Stimulated activated CD4-positive, alpha-beta T cell treated with anti-CD3 and anti-CD28 coated beads, TNF-alpha, amount 100 ng/mL, for 48 hours (primary cell): ENCODE measurements at places on chromosomes 3 and 15.

DNA sequence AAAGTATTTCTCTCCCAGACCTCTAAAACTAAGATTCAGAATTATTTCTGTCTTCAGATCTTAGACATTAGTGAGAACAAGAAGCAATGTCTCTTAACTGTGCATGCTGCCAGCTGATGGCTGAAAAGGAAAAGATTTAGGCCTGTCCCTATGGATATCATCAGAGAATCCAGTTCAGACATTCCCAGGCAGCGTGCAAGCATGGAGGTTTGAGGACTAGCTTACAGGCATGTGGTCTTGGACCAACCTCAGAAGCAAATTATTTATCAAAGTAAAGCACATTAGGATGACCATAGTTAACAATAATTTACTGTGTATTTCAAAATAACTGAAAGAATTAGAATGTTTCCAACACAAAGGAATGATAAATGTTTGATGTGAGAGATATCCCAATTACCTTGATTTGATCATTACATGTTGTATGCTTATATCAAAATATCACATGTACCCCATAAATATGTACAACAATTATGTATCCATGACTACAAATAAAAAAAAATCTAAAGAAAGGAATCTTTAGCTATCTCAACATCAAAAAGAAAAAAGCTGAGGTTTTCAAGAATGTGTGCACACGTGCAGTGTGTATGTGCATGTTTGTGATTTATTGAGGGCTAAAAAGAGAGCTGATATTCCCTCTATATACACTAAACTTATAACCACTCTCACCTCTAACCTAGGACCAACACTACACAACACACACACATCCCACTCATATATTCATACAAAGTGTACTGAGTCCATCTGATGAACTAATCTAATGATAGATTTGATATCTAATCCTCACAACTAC is 108.9 kb upstream of the THBS1 start:
- DNase-seq, result no peak

DNA sequence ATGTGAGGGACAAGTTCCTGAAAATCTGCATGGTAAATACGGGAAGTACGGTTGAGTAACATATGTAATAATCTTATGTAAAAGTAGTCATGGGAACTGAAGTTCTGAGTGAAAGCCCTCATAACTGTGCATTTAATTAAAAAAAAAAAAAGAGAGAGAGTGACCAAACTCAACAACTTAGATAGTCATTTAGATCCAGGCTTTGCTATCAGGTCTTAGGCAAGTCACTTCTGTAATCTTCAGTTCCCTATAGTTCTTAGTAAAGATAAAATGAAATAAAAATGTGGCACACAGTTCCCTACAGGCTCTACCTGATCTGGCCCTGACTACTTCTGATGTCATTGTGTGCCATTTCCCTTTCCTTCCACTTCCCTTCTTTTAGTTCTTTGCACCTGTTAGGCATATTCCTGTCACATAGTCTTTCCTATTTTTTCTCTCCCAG is 15.0 kb downstream of the RNF111 start:
- no peak for DNase-seq

DNA sequence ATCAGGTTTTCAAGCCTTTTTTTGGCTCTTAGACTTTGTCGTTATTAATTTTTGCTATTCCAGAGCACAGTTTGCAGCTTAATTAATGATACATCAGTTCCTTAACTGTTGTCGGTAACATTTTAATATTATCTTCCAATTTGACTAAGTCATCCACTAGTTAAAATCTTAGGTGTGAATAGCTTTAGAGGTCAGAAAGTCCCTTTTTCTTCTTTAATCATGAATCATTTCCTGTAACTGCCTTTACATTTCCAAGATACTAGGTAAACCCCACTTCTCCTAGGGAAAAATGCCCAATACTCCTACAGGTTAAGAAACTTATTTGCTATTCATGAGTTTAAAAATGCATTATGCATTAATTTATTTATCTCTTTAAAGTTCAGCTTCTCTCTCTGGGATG is 260.9 kb upstream of the CFAP20DC start:
- DNase-seq, result no peak

- no peak for DNase-seq
Measured at GRCh38 chr3:40597441-40597840, 72.7 kb downstream of the ZNF621 start.

- DNase-seq, result no peak
Measured at GRCh38 chr3:109597444-109597843, 260.1 kb upstream of the DPPA4 start.

- no peak for DNase-seq
Measured at GRCh38 chr3:10542518-10542917, 37.1 kb upstream of the ATP2B2 start.

DNA sequence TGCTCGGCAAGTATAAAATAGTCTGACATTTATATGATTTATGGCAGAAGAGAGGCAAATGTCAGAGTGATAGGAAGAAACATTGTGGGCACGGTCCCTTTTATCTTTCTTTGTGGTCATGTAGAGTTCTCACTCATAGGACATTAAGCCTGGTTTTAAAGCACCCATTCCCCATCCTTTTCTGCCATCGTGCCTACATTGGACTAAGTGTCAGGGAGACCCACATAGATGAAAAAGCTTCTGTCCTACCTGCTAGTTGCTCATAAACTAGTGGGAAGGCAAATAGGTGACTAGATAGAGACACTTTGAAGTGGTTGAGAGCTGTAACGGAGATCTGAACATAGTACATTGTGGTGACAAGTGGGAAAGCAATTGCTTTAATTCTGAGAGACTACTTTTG is 155.7 kb downstream of the B3GALNT1 start:
- DNase-seq, result no peak

DNA sequence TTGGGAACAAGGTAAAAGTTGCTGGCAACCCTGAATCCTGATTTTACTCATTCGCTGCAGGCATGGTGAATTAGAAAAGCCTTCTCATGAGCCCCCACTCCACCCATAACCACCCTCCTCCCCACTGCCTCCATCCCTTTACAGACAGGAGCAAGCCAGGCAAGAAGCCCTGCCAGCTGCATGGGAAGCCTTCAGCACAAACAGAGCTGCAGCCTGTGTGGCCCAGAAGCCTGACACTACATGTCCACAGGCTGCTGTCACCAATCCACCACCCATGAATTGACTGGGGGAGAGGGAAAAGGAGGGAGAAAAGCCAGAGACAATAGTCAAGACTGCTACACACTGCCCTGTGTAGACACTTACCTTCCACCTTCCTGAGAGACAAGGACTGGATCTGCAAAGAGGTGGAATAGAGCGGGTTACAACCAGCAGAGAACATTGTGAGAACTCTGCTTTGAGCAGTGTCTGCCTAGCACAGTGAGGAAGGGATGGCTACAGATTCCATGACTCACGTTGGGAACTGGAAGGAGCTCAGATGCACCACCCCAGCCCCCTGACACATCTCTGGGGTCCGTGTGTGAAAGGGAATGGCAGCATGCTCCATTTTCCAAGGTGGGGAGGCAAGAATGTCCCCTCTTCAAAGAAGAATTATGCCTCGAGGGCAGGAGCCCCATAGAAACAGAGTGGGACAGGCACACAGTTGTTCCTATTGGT is 33.9 kb downstream of the DZIP1L start:
- DNase-seq, result no peak

DNA sequence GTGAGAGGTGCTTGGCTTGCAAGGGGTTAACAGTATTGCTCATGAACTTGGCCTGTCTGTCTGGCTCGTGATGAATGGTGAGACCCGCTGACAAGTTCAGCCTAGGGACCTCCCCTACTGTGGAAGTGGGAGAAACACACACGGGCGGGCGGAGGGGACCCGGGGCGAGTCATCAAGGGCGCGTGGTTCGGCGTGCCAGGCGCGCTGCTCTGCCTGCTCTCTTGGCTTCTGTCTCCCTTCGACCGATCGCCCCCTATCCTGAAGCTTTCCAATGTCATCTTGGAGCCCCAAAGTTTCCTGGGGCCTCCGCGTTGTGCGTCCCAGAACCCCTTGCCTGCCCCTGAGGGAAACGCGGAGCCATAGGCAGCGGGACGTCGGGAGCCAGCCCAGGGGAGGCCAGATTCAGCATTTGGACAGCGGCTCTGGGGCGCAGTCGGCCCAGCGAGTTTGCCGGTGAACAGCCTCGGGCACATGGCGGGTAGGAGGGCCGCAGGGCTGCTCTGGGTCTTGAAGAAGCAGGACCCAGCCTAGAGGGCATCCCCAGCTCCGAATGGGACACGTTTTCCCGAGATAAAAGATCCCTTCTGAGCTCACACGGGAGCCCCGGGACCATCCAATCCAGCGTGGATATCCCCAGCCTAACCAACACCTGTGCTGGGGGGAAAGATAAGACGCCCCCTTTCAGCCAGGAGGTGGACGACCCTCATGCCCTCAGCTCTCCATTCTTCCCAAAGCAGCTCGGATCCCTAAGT is 27.0 kb upstream of the POLG start:
- DNase-seq, result peak; percentile 33

DNA sequence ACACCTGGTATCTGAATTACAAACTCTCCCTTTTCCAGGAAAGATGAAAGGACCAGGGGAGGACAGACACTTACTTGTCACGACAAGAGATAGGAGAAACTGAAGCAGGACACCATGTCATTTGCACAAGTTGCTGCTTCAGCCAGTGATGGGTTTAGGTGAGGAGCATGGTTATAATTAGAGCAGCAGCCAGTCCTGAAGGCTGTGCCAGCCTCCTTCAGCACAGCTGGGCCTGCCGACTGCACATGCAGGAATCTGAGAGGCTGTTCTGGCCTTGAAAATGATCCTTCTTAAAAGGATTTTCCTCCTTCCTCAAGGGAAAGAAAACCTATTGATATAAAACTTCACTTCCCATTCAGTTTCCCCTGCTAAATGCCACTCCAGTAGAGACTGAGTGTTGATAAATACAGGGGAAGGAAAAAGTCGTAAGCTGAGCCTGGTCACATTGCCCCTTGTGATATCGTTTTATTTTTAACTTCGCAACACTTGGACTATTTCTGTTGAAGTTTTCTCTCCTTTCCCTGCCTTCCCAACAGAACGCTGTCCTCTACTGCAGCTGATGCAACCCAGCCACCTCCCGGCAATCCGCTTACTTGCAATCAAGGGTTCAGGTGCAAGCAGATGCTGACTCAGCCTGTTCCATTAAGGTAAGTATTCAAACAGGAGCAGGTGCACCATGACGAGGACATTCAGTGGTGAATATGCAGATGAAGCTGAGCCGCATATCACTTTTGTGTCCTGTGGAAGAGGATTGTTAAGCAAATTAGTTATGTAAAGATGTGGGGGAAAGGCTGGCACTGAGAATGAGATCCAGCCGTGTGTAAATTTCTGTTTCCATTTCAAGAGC is at the start of gene FBXO40:
FBXO40 (plus strand) TSS at position 524 of the 847 bp plus-strand sequence. CDS start 27,197 bp downstream, outside the sequence.
- no peak for DNase-seq

DNA sequence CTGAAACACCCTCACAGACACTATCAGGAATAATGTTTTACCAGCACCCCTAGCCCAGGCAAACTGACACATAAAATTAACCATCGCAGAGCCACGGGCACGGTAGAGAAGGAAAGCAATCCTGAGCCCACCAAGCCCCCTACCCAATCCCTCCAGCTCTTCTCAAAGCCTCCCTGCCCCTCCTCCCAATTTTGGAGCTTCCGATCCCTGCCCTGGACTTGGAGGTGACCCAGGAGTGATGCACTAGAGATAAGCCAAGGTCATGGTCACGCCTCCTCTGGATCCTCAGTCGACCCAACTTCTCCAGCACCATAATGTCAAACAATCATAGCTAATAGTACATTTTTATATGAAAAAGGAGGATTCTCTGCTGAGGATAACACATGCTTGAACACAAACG is 188.7 kb upstream of the NSMCE3 start:
- no peak for DNase-seq

GRCh38 chr15:36940636-36941260 is 159.6 kb downstream of the MEIS2 start:
- DNase-seq, result no peak

- no peak for DNase-seq
Measured at GRCh38 chr3:47337656-47338055, 43.2 kb upstream of the PTPN23 start.

GRCh38 chr3:63309768-63310167 is 31.7 kb downstream of the SYNPR start:
- DNase-seq, result no peak

DNA sequence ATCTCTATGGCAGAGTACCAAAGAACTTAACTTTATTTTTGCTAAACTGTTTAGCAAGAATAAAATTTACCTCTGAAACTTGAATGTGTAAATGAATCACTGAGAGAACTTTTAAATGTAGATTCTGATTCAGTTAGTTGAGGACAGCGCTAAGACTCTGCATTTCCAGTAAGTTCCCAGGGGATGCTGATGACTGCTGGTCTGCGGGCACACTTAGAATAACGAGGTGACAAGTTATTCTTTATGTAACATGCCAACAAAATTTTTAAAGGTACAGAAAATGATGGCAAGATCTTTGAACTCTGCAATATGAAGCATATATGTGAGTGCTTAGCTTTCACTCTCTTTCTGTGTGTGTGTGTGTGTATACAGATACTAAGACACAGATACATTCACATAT is 56.4 kb downstream of the TGFBR2 start:
- DNase-seq, result no peak

DNA sequence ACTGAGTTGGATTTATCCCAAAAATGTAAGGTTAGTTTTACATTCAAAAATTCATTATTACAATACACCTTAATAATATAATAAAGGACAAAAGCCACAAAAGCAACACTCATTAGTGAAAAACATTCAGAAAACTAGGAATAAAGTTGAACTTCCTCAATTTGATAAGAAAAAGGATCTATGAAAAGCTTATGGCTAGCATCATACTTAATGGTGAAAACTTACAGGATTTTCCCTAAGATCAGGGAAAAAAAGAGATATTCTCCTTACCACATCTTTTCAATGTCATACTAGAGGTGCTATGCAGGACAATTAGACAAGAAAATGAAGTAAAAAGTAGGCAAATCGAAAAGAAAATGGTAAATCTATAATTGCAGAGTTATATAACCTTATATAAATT is 279.9 kb downstream of the CGGBP1 start:
- no peak for DNase-seq

DNA sequence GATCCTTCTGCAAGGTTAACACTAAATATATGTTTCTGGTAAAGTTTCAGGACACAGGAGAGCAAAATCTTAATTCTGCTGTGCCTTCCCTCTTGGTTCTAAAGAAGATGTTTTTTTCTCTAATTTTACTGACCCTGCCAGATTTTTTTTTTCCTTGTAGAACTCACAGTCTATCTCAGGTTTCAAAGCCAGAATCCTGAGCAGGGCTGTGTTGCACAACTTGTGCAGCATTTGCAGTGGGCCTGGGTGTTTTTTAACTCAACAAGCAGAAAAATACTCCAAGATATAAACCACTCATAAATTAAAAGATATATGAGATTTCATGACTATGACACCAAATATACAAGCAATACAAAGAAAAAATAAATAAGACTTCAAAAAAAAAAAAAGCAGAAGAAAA is 40.2 kb upstream of the ARF4 start:
- no peak for DNase-seq

DNA sequence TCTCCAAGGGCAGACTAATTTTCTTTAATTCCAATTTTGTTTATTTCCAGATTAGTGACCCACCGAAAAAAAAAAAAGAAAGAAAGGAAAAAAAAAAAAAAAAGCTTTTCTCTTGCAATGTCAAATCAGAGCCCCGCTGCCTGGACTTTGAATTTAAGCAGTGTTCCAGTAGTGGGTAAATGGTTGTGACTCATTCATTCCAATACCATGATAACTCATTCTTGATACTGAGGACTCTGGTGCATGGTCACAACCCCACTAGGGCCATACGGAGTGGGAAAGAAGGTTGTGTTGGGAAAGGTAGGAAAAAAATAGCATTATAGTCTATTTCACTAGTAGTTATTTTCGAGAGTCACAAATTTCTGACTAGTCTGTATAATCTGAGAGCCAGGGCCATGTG is 59.1 kb upstream of the COL8A1 start:
- DNase-seq, result no peak
